Activated CD4-positive, alpha-beta memory T cell treated with anti-CD3 and anti-CD28 coated beads for 36 hours (primary cell): ENCODE measurements at places on chromosomes 11 and 22.

DNA sequence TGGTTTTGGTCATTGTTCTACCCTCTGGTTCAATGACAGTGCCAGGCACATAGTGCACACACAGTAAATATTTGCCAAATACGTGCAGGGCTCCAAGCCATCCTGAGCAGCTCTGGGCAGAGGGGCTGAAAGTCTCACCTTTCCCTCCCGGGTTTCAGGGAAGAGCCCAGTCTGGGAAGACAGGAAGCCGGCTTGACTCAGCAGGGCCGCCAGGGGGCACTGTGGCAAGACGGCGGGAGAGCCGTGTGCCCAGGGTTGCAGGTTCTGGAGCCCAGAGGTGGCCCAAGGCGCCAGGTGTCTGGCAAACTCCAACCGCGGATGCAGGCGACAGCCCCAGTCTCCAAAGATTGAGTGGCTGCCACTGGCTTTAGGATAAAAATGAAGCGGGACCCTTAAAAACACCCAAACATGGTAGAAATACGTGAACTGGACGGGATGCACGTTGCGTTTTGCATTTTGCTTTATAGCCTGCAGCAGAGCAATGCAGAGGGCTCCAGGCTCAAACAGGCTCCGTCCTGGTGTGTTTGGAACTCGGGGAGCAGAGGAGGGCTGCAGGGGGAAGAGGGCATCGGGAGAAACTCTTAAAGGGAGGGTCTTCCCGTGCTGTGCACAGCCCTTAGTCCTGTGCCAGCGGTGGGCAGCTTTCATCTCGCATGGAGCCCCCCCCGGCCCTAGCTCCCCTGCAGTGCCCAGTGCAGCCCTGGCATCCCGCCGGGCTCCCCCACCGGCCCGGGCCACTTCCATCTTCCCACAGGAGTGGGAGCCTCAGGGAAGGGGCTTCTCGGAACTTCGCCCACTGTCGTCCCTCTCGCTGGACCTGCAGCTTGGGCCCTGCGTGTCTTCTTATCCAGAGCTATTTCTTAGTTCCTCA is 10.7 kb downstream of the KRTAP5-5 start:
- peak; percentile 33 for DNase-seq
- no peaks in the 10 kb centered on the region for H3K36me3 ChIP-seq
- H3K27me3 ChIP-seq = peaks cover 10% of the 10 kb centered on the region
- H3K4me1 ChIP-seq = no peaks in the 10 kb centered on the region

DNA sequence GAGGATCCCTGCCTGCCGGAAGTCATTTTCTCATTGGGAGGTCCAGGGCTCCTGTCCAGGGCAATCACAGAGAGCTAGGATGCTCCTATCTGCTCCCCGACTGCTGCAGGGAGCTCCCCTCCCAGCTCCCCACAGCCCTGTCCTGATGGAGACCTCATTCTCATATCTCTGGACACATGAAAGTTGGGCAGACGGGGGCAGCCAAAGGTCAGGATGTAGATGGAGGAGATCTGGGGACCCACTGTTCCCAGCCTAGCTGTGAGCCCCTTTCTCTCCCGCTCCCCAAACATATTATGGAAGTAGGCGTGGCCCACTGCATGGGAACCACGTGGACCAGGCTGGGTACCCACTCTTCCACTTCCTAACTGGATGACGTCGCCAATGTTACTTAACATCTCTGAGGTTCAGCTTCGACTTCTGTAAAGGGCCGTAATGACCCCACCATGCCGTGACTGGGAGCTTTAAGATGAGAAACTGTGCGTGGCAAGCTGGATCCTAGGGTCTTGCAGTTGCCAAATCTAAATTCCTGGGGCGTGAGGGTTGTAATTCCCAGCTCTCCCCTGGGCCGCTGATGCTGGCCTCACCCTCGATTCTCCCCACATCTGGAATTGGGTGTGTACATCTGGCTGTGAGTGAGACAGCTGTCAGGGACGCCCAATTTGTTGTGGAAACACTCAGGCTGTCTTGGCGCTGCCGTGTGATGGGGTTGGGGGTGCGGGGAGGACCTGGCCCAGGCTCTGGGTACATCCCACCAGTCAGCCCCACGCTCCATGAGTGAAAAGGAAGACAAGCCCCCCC is 1.8 kb downstream of the CDC42EP2 start:
- H3K4me3 ChIP-seq = peak overlapping the region; percentile 54
- no peak for DNase-seq
- no peaks in the 10 kb centered on the region for H3K36me3 ChIP-seq

GRCh38 chr11:111734101-111734953 is 31.9 kb downstream of the PPP2R1B start:
- H3K27me3 ChIP-seq = no peaks in the 10 kb centered on the region
- no peak overlapping the region for H3K4me3 ChIP-seq
- no peak overlapping the region for H3K27ac ChIP-seq
- H3K4me1 ChIP-seq = peaks cover 6% of the 10 kb centered on the region
- peaks cover 6% of the 10 kb centered on the region for H3K36me3 ChIP-seq
- no peak for DNase-seq

DNA sequence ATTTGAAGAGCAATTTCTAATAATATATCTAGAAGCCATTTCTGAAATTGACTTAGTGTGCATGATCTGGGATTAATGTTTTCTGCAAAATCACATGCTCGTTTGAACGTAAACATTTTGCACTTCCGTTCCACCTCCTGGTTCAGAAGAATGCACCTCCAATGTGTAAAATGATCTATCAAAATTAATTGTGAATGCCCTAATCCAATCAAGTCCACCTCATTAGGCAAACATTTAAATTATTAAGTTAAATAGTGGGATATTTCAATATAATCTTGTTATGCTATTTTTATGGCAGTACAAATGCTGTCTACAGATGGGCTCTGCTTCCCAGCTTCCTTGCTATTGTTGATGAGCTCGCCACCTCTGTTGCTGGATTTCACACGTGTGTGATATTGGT is 542.5 kb downstream of the INSC start:
- H3K36me3 ChIP-seq = no peaks in the 10 kb centered on the region
- H3K27me3 ChIP-seq = peaks cover 4% of the 10 kb centered on the region
- no peak overlapping the region for H3K27ac ChIP-seq
- no peak for DNase-seq
- no peak overlapping the region for H3K4me3 ChIP-seq

DNA sequence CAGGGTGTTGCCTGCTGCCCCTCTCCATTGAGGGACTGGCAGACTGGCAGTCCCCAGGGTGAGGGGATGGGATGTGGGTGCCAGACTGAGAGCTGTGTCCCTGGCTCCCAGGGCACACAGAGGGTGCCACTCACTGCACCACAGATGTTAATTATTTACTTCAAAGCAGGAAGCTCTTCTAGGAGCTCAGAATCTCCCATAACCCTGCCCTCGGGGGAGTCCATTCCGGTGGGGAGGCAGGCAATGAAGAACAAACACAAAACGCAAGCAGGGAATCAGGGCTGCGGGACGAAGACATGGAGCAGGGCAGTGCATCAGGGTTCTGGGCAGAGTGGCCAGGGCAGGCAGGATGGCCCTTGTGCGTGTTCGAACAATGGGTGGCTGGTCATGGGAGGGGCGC is 24.4 kb upstream of the FLRT1 start:
- H3K4me1 ChIP-seq = peaks cover 13% of the 10 kb centered on the region
- no peak for DNase-seq
- H3K36me3 ChIP-seq = no peaks in the 10 kb centered on the region
- H3K27ac ChIP-seq = no peak overlapping the region

- H3K27me3 ChIP-seq = no peaks in the 10 kb centered on the region
- H3K36me3 ChIP-seq = peaks cover 2% of the 10 kb centered on the region
- no peaks in the 10 kb centered on the region for H3K4me1 ChIP-seq
- no peak overlapping the region for H3K27ac ChIP-seq
- no peak overlapping the region for H3K4me3 ChIP-seq
- DNase-seq = no peak
These were observed 30.2 kb upstream of the B3GNT6 start for GRCh38 chr11:77003963-77004362.

DNA sequence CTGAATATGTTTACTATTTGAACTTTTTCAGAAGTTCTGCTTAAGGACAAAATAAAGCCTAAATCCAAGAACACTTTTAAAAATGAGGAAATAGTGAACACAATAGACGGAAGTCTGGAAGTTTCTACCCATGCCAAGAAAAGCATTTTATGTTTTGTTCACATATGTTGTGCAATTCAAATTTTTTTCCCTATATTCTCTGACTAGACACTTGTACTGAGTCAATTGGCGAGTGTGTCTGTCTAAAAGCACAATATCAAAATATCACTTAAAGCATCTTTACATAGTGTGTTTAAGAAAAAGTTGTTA is 29.2 kb downstream of the INCENP start:
- peaks cover 3% of the 10 kb centered on the region for H3K27me3 ChIP-seq
- H3K4me3 ChIP-seq = no peak overlapping the region
- H3K4me1 ChIP-seq = no peaks in the 10 kb centered on the region
- DNase-seq = no peak
- H3K36me3 ChIP-seq = peaks cover 26% of the 10 kb centered on the region

GRCh38 chr22:47450876-47451475 is 688.5 kb downstream of the TBC1D22A start:
- DNase-seq = no peak
- no peak overlapping the region for H3K27ac ChIP-seq
- H3K4me3 ChIP-seq = no peak overlapping the region
- no peaks in the 10 kb centered on the region for H3K36me3 ChIP-seq
- H3K27me3 ChIP-seq = peaks cover 5% of the 10 kb centered on the region
- H3K4me1 ChIP-seq = no peaks in the 10 kb centered on the region

DNA sequence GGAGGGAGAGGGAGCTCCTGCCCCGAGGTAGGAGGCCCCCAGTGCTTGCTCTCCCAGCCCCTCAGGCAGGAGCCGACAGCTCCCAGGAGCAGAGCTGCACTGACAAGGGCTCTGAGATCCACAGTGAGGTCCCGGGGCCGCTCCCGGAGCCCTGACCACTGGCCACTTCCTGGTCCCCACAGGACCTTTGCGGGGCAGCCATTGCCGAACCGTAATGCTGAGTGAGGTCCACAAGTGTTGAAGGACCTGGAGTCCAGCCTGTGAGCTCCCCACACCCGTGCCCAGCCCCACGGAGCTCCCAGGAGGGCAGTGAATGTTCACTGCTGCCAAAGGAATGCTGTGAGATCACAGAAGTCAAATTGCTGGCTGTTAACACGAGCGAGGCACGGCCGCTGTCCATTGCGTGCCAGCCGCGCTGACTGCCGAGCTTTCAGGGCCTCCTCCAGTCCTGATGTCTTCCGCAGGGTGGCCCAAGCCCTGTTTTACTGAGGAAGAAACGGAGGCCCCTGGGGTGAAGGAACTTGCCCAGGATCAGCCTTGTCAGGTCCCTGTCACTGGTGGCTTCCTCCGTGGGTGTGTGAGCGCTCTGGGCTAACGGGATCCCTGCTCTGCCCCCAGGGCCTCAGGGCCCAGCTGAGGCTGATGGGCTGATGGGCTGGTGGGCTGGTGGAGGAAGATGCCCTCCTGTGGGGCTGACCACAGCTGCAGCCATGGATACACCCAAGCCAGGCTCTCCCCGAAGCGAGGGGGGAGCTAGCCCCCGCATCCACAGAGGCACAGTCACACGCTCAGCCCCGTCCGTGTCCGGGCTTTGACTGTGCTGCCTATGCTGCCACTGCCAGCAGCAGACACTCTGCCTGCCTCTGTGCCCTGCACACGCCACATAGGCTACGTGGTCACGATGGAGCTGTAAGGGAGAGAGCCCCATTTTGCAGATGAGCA is 70.8 kb downstream of the WNT7B start:
- H3K27me3 ChIP-seq = peaks cover 9% of the 10 kb centered on the region
- H3K4me1 ChIP-seq = no peaks in the 10 kb centered on the region
- H3K4me3 ChIP-seq = no peak overlapping the region
- no peak overlapping the region for H3K27ac ChIP-seq

DNA sequence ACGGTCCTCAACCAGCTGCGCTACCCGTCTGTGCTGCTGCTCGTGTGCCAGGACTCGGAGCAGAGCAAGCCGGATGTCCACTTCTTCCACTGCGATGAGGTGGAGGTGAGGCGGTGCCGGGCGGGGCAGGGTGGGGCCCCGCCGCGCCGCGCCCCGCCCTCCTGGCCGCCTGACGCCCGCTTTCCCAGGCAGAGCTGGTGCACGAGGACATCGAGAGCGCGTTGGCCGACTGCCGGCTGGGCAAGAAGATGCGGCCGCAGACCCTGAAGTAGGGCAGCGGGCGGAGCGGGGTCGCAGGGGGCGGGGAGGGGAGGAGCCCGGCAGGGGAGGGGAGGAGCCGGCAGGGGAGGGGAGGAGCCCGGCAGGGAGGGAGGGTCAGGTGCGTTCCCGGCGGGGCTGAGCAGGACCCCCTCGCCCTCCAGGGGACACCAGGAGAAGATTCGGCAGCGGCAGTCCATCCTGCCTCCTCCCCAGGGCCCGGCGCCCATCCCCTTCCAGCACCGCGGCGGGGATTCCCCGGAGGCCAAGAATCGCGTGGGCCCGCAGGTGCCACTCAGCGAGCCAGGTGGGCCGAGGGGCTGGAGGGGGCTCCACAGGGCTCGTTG is 14.7 kb downstream of the EPS8L2 start:
- peaks cover 14% of the 10 kb centered on the region for H3K27me3 ChIP-seq
- DNase-seq = peak; percentile 67
- H3K4me1 ChIP-seq = peaks cover 12% of the 10 kb centered on the region
- H3K4me3 ChIP-seq = no peak overlapping the region

GRCh38 chr11:64035576-64035975 is at the start of gene FLRT1:
TSS of gene FLRT1 (plus strand) at chr11:64035931. CDS start at chr11:64116268, 80,337 bp downstream.
- no peaks in the 10 kb centered on the region for H3K36me3 ChIP-seq
- no peak within 1 kb of the TSS for H3K4me3 ChIP-seq
- no peak within 1 kb of the TSS for H3K27ac ChIP-seq
- peaks cover 38% of the 10 kb centered on the region for H3K27me3 ChIP-seq
- peaks cover 6% of the 10 kb centered on the region for H3K4me1 ChIP-seq

DNA sequence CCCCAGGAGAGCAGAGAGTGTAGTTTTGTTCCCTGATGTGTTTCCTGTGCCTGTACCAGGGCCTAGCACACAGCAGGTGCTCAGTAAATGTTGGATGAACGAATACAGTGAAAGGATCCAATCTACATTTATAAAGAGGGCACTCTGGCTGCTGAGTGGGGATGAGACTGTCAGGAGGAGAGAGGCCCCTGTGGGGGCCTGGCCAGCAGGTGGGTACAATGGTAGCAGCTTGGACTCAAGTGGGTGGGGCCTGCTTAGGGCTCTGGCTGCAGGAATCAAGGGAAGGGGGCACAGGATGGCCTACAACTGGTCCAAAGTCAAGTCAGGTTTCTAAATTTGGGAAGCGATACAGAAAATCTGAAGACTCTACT is 156.6 kb upstream of the GRK3 start:
- no peak overlapping the region for H3K4me3 ChIP-seq
- peaks cover 19% of the 10 kb centered on the region for H3K4me1 ChIP-seq
- no peak overlapping the region for H3K27ac ChIP-seq
- no peaks in the 10 kb centered on the region for H3K27me3 ChIP-seq
- no peaks in the 10 kb centered on the region for H3K36me3 ChIP-seq
